ENCODE measurements at places on chromosomes 2 and 18. TPM values are rescaled to one million over a fixed set of nuclear protein-coding genes. Genes with fewer than 3 reads are reported as not detected.

DNA sequence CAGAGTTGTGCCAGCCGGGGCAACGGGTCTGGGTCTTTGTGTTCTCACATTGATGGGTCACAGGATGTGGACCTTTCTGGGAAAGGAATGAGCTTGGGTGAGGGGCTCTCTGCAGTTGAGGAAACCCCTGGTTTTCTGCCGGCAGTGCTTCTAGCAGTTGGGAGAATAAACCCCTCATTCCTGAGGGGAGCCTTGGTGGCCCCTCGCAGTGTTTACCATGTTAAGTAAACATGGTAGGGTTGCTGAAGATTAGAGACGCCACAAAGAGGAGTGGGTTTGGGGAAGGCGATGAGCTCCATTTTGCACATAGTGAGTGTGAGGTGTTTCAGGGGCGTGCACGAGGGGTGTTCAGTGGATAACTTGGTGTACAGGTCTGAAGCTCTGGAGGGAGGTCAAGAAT lies 27.7 kb upstream of the PUM2 start:
- DNase-seq = no peak

DNA sequence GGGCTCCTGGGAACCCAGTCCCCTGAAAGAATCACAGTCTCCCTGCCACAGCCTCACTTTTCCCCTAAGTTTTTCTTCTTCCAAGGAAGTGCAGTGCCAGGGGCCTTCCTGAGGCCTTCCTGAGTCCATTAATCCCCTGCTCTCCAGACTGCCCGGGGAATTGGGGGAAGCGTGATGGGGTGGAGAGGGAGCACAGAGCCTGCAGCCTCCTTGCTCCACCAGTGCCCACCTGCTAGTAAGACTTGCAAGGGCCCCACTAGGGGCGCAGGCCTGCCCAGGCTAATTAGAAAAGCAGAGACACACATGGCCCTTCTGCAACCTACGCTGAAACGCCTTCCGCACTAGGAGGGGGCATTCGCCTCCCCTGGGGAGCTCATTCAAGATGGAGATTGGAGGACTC lies 110.6 kb downstream of the MRO start:
- DNase-seq = no peak

DNA sequence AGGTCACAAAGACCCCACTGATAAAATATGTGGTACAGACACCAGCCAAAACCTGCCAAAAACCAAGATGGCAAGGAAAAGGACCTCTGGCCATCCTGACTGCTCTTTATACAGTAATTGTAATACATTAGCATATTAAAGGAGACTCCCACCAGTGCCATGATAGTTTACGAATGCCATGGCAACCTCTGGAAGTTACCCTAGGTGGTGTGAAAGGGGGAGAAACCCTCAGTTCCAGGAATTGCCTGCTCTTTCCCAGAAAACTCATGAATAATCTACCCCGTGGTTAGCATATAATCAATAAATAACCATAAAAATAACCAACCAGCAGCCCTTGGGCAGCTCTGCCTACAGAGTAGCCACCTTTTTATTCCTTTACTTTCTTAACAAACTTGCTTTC lies 129.8 kb upstream of the EPB41L3 start:
- no peak for DNase-seq

GRCh38 chr18:9038277-9038871 lies 64.1 kb upstream of the NDUFV2 start:
- no peak for DNase-seq

GRCh38 chr2:153404792-153405191 lies 73.8 kb downstream of the RPRM start:
- DNase-seq = no peak

DNA sequence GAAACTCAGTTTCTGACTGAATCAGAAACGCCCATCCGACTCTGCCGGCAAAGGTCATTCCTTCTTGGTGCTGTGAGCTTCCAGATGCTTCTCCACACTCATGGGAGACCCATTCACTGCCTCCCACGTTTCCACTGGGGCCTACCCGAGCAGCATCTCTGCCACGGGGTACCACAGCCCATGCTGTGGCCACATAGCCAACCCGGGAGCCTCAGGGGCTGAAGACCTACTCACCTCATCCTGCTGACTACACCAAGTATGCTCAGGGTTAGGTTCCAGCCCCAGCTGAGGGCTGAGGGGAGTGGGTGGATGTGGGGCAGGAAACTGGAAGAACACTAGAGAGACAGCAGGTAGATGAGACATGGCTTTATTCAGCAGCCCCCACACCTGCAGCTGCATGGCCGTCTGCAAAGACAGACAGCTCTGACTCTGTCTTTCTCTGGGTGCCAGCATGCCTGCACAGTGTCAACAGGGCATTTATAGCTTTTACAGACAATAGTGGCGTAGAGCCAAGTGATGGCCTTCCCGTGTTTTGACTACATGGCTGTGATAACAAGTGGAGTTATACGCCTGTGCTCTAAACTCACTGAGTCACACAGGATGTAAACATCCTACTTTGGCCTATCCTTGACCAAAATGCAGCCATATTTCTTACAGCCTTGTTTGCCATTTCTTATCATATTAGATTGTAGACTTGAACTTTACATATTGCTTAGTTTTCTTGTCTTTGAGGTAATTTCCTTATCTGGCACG lies 16.5 kb upstream of the KLHL23 start:
- DNase-seq = no peak

- no peak for DNase-seq
These were observed 32.7 kb downstream of the ARHGAP25 start for GRCh38 chr2:68767031-68767961.

DNA sequence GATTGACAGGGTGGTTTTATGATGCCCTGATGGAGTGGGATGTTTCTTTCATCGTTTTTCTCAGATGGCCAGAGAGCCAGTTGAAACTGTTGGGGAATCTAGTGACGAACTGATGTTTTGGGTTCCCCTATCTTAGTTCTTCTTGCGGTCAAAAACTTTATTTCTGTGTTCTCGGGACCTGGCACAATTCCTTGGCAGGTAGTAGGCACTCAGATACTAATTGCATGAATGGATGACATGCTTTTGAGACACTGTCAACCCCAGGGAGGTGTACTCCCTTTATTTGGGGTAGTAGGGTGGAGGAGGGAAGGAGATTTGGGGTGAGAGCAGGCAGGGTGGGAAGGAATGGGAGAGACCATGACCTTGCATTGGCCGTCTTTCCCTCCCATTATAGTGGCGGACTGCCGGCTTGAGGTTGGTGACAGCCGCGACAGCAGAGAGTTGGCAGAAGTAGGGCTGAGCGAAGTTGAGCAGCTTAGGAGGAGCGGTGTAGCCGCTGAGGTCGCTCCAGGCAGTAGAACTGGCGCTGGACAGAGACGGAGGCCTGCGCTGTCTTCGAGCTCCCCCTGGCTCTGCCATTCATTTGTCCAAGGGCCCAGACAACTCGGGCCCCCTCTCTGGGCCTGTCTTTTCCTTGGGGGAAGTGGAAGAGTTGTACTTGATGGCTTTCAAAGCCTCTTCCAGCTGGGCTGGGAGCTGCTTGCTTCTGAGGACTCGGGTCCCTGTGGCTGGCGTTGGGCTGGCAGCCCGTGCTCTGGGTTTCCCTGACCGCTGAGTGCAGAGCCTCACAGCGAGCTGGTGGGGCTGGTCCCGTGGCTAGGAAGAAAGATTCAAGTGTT lies 2.6 kb downstream of the TET3 start:
- DNase-seq = no peak

DNA sequence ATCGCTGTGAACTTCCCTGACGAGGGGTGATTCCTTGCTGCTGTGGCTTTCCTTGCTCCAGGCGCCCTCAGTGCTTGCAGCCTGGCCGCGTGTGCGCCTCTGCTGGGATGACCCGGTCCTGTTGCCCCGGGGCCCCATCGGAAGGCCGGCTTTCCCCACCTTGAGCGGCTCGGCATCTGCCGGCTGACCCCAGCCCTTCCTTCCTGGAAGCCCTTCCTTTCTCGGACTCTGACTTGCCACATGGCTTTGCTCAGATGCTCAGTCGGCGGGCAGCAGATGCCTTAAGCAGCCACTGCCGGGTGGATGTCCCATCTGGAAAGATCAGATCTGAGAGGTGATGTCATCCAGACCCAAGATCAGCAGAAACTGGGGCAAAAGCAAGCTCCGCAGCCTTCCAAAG lies 100.5 kb upstream of the ODC1 start:
- DNase-seq = no peak

DNA sequence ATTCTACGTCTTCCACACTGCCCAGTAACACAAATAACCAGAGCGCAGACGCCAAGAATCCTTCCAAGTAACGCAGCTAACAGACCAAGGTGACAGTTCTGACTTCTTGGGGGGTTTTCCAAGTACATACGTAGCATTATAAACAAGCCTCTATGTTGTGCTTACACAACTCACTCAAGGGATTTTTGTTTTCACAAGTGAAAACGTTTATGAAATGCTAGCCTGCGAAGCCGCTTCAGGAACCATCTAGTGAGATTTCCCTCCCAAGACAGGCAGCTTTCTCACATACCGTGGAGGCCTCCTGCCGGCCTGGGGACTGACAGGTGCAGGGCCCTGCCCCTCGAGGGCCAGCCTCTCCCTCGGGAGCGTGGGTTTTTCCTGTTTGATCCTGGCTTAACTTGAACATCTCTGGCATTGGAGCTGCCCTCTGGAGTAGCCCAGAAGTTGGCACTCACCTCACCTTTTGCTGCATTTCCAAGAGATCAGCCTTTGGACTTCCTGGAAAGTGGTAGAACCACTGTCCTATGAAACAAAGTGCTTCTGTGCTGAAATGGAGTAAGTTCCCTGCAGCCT lies 151.1 kb downstream of the MBP start:
- DNase-seq = no peak

GRCh38 chr2:11387100-11387390 lies 42.6 kb upstream of the ROCK2 start:
- DNase-seq = peak; percentile 32

DNA sequence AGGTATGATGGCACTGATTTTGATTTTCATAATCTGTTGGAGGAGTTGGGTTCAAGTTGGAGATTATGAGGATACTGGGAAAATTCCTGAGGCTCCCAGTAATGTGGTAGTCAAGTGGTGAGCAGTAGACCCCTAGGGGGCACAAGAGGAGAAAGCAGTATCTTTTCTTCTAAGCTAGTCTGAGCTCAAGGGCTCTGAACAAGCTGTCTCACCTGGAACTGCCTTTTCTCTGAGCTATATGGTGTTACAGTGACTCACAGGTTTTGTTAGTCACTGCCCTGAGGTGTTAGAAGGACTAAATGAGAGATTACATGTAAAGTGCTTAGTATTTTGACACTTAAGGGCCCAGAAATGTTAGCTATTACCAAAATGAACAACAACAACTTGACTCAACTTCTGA lies 42.2 kb downstream of the CD302 start:
- DNase-seq = peak; percentile 67

Gene IL36RN
- not detected for total RNA-seq

Gene SERPINB8
- 10.9 TPM for total RNA-seq

Gene C2orf66
- 0.26 TPM for total RNA-seq

Gene RTP5
- total RNA-seq = not detected

Gene ACTR1B
- total RNA-seq = 63.5 TPM

Gene RND3
- total RNA-seq = 205 TPM

Gene TEKT4
- total RNA-seq = not detected

All from A172 (cell line).